ENCODE measurements at places on chromosomes 12 and 14.
A peak's percentile ranks its signal among the peaks of the same experiment; 100 is the strongest.

DNA sequence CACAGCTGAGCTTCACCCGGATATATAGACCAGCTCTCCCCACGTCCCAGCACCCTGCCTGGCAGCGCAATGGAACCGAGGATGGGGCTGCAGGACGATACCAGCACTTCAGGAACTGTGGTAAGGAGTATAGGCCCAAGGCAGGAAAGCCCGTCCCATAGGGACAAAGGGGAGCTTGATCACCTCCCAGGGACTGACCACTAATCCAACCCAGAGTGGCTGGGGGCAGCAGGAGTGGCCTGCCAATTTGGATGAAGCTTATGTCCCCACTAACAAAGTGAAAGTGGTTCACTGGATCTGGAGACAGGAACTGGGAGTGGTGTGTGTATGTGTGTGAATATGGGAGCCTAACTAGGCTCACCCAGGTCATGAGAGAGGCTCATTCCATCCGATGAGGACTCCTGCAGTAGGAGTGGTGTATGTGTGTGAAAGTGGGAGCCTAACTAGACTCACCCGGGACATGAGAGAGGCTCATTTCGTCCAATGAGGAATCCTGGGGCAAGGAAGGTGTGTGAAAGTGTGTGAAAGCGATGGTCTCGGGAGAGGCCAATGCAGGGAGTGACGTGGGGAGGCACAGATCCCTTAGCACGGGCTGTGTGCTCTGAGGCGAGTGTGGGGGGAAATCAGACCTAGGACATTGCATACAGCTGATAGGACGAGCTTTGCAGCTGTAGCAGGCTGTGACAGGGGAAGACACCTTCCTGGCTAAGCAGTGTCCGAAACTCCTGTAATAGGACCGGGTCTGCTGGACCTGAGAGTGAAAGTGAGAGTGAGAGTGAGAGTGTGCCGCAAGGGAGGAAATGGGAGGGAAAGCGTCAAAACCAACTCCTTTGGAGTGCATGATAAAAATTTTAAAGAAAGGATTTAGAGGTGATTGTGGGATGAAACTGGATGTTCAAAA, 25.7 kb downstream of the KLRK1 start:
- DNase-seq = no peak

GRCh38 chr12:58163021-58163420, 221.7 kb downstream of the ATP23 start:
- DNase-seq = no peak

DNA sequence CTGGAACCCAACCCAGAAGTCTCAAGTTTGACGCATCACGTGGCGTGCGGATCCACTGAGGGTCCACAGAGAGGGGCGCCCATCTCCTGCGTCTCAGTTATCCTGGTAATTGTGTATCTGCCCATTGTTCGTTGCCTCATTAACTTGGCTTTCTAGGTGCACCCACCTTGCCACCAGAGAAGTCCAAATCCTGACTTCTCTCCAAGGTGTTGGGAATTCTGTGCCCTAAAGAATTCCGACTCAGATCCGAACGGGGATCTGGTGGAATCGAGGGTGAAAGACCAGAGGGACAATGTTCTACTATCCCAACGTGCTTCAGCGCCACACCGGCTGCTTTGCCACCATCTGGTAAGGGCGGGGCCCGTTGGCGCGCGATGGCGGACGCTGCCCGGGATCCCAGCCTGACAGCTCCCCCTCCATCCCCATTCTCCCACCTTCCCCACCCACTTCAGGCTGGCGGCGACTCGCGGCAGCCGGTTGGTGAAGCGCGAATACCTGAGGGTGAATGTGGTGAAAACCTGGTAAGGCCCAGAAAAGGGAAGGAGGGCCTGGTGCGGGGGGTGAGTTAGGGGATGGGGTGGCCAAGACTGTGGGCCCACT, 481 bp downstream of the REC8 start:
- DNase-seq = no peak

GRCh38 chr14:80150301-80150700, 61.0 kb downstream of the DIO2 start:
- DNase-seq = no peak

- DNase-seq = no peak
These were observed 31.1 kb downstream of the PLEKHH1 start for GRCh38 chr14:67564236-67564635.

DNA sequence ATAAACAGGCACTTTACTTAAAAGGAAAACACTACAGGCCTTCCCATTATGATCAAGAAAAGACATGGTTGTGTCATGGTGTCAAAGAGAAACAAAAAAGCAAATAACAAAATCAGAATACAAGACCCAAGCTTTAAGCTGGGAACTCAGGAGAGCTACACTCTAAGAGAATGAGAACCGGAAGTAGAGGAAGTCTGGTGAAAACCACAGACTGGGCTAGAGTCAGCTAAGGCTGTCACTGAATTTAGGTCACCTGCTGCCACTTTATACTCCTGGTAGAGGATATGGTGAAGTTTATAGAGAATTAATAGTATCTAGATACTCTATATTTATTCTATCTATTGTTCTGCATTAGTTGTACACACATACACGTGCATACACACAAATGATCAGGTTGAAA, 971.7 kb downstream of the FLRT2 start:
- no peak for DNase-seq

- no peak for DNase-seq
These were observed 109.0 kb upstream of the SLC35F4 start for GRCh38 chr14:57974896-57975295.

GRCh38 chr12:96294831-96295230, 100.7 kb downstream of the ELK3 start:
- no peak for DNase-seq

- DNase-seq = no peak
These were observed 15.0 kb downstream of the COQ5 start for GRCh38 chr12:120514002-120514401.

DNA sequence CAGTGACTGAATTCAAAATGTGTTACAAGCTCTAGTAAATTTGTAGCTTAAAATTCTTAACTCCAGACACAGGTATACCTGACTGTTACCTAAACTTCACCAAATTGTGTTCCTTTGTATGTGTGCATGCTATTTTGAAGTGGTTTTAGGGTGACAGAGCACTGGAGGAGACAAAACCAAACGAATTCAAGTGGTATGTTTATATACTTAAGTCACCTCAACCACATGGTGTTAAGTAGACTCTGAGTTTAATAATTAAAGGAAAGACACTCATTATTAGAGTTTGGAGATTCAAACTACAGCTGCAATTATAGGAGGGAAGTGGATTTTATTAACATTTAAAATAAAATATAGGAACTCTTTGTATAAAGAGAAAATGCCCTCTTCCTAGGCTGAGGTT, 84.3 kb downstream of the PLCZ1 start:
- no peak for DNase-seq

GRCh38 chr12:98062464-98063245, 452.7 kb upstream of the TMPO start:
- no peak for DNase-seq

GRCh38 chr14:81200054-81200453, 20.7 kb downstream of the GTF2A1 start:
- no peak for DNase-seq

GRCh38 chr12:115225845-115226244, 541.9 kb upstream of the TBX3 start:
- DNase-seq = no peak

DNA sequence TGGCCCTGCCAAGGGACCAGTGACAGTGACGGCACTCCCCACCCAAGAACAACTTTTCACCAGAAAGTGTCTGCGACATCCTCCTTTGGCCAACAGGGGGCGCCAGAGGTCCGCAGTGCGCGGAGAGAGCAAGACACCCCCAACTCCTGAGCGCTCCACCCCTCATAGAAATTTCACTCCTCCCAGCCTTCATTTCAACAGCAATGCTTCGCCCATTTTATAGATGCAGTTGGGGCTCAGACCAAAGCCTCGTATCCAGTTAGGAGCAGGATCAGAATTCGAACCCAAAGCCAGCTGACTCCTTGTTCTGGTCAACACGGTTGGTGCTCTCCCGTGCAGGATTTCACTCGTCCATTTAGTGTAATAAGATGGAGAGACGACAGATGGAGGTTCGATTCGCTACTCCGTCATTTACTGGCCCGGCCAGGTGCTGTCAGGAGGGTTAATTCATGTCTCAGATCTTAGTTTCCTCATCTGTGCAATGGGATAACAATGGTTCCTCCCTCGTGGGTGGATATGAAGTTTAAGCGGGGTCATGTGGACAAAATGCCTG, 2.4 kb upstream of the POP5 start:
- peak; percentile 89 for DNase-seq

DNA sequence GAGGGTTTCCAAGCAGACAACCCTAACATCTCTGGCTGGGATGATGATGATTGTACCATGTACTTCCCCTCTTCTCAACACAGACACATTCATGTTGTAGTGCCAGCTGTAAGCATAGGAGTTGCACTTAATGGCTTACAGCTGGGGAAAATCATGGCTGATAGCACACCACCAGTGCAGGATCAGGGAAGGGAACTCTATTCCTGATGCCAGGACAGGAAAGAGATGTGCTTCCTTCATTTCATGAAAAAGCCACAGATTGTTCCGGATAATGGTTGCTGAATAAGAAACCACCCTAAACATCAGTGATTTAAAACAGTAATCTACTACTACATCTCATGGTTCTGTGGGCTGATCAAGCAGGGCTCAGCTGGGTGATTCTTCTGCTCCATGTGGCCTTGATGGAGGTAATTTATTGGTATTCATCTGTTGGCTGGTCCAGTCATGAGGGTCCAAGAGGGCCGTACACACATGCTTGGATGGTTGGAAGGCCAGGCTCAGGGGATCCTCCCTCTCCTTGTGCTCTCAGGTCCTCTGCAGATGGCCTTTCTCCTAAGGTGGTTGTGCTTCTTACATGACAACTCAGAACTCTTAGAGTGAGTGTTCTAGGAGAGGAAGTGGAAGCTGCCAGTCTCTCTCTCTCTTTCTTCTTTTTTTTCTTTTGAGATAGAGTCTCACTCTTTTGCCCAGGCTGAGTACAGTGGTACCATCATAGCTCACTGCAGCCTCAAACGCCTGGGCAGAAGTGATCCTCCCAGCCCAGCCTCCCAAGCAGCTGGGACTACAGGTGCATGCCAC, 16.5 kb downstream of the TRAF3 start:
- DNase-seq = no peak

- DNase-seq = no peak
These were observed 287.1 kb upstream of the SRRM4 start for GRCh38 chr12:118694128-118694775.

- DNase-seq = no peak
These were observed 35.8 kb downstream of the FBXO34 start for GRCh38 chr14:55306938-55307589.

- DNase-seq = no peak
These were observed 141.3 kb downstream of the PLXNC1 start for GRCh38 chr12:94289461-94290312.

- DNase-seq = no peak
These were observed 68.4 kb downstream of the CACNA1C start for GRCh38 chr12:2120982-2121758.

DNA sequence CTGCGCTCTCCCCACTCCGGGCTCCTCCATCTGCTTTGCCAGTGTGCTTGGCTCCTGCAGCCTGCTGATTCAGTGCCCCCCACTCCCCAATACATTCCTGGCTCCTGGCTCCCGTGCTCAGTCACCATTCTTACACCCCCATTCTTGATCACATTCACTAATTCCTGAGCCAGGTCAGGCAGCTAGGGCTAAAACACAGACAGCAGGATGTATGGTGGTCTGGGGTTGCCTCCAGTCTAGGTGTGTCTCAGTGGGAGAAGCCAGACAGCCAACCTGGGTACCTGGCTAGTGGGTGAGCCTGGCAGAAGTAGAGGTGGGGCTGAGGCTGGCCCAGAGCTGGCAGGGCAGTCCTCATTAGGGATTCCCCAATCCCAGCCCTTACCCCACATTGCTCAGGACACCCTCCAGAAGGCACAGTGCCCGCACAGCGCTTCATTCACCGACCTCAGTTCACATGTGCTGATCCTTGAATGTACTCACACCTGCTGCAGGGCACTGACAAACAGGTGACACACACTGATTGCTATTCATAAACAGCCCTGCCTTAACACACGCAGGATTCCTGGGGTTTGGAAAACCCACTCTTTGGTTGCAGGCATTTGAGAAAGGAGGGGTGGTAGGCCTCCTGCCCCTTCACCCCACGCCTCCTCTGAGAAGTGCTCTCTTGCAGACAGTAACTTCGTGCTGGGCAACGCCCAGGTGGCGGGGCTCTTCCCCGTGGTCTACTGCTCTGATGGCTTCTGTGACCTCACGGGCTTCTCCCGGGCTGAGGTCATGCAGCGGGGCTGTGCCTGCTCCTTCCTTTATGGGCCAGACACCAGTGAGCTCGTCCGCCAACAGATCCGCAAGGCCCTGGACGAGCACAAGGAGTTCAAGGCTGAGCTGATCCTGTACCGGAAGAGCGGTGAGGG, 1.7 kb downstream of the KCNH3 start:
- no peak for DNase-seq

GRCh38 chr14:99100497-99101270, 171.3 kb downstream of the BCL11B start:
- no peak for DNase-seq

GRCh38 chr14:60249321-60250256, 568 bp downstream of the PPM1A start:
- DNase-seq = peak; percentile 86

GRCh38 chr12:43282106-43282505, 269.9 kb downstream of the ADAMTS20 start:
- DNase-seq = no peak

GRCh38 chr14:89289477-89289876, 127.6 kb downstream of the FOXN3 start:
- DNase-seq = no peak

DNA sequence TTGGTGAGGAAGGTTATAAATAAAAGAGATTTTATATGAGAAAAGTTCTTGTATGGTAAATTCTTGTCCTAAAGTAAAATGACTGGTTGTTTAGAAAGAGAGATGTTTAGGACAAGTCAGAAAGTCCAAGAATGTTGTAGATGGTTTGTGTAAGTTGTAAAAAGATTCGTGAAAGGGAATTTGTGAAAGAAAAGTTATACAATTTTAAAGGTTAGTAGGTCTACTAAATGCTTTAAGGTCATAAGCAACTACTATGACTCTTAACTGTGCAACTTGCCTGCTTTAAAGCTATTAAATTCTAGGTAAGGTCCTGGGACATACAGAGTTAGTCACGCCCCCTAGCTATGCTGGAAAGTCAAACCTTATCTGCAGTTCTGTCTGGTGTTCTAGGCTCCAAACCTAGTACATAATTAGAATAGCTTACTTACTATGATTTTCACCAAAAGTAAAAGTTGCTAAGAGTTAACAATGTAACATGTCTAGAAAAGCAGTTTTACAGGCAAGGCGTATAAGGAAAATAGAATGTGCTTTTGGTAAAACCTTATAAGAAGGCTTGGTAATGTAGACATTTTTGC, 11.2 kb upstream of the DHRS2 start:
- DNase-seq = no peak

- no peak for DNase-seq
These were observed 389 bp downstream of the OR4K13 start for GRCh38 chr14:20035449-20035848.

DNA sequence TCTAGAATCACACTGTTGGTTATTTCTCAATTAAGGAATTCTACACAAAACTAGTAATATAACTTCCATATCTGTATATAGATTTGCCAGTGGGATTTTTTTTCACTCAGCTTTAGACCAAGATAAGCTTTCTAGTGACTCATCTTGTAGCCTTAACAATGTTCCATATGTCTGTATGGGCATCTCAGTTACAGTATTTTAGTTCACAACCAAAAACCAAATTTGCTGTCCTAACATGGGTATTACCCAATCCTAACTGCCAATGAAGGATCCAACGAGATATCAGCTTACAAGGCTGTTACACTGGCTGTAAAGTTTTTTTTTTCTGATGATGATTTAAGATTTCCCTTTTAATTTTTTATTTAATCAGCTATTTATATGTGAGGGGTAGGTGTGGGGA, 31.5 kb upstream of the KRR1 start:
- no peak for DNase-seq

Data from stimulated activated effector memory CD8-positive, alpha-beta T cell treated with anti-CD3 and anti-CD28 coated beads, Interleukin-12 subunit alpha, Interleukin-12 subunit beta, amount 100 ng/mL, for 72 hours (primary cell).